Activated naive CD4-positive, alpha-beta T cell treated with anti-CD3 and anti-CD28 coated beads, Interleukin-2, amount 50 U/mL, for 72 hours (primary cell): ENCODE measurements at places on chromosomes 5 and 9.

- DNase-seq: no peak
Observed at GRCh38 chr5:124599028-124599973, 147.1 kb downstream of the ZNF608 start.

DNA sequence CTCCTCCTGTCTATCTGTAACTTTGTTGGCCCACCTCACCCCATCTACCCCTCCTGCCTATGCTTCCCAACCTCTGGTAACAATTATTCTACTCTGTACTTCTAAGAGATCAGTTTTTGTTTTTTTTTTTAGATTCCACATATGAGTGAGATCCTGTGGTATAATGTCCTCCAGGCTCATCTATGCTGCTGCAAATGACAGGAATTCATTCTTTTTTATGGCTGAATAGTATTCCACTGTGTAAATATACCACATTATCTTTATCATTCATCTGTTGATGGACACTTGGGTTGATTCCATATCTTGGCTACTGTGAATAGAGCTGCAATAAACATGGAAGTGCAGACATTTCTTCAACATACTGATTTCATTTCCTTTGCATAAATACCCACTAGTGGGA is 8.0 kb upstream of the NPR2 start:
- no peak for DNase-seq

- no peak for DNase-seq
Observed at GRCh38 chr9:99307851-99308250, 85.8 kb downstream of the SEC61B start.

DNA sequence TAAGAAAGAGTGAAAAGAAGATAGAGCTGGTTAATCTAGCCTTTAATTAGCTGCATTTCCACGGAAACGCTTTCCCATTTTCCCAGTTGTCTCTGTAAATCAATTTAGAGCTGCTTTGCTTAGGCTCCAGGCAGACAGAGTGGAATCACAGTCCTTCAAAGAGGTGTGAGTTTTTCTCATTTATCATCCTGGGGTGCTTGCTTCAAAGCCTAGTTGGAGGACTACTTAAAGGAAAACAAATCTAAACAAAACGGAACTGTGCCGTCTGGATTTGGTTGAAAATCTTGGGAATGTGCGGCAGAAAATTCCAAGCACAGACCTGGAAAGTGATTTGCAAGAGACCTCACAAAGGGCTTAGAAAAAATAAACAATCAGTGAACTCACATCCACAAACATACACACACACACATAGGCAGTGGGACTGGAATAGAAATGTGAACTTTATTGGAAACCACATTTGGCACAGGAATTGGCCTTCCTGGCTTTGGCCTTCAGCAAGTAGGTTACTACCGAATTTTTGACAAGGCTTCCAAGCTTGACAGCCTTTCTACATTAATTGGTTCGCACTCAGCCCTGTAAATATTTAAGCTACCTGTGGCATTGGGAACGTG is 235.2 kb upstream of the SLC24A2 start:
- no peak for DNase-seq

GRCh38 chr5:10479154-10479721 is 37.6 kb downstream of the ROPN1L start:
- DNase-seq: no peak

- no peak for DNase-seq
Observed at GRCh38 chr5:93225748-93226147, 355.3 kb downstream of the NR2F1-AS1 start.

GRCh38 chr5:118923295-118924005 is 64.9 kb downstream of the DTWD2 start:
- DNase-seq: no peak

- no peak for DNase-seq
Observed at GRCh38 chr9:94005272-94005901, 50.2 kb upstream of the BARX1 start.
